ENCODE measurements at places on chromosomes 2 and 18.
A peak's percentile ranks its signal among the peaks of the same experiment; 100 is the strongest.

- no peak for DNase-seq
Measured at GRCh38 chr2:180694445-180695421, 285.7 kb upstream of the UBE2E3 start.

- DNase-seq = no peak
Measured at GRCh38 chr2:20738772-20739171, 71.8 kb downstream of the GDF7 start.

- no peak for DNase-seq
Measured at GRCh38 chr2:30915486-30915885, 108.2 kb upstream of the CAPN13 start.

- peak; percentile 3 for DNase-seq
Measured at GRCh38 chr2:46915281-46915810, at the start of gene MCFD2. Gene MCFD2 (minus strand): TSS chr2:46915806. CDS start chr2:46909171, 6,635 bp downstream.

- no peak for DNase-seq
Measured at GRCh38 chr2:228023619-228024018, 152.2 kb downstream of the DAW1 start.

GRCh38 chr2:60092781-60093180, 460.7 kb downstream of the BCL11A start:
- no peak for DNase-seq

DNA sequence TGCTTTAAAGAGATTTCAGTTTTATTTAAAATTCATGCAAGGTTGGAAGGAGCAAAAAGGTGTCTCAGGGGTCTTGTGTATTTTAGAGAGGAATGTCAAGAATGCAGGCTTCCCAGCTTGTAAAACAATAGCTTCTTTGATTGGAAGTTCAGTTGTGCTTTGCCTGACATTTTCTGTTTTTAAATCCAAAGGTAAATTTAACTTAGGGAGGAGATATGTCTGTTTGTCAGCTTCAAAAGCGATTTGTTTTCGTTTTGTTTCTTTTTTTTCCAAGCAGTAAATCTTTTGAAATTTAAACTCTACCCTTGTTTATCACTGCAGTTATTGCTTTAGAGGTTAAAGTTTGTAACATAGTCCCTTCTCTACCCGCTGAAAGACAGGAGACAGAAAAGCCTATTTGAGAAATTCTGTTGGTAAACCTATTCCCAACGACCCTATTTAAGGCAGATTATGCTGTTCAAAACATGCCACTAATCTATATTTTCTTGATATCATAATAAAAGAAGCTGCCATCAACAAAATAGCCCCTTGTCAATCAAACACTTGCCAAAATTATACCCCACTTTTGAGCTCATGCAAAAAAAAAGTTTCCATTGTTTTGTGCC, 639.6 kb downstream of the IRS1 start:
- DNase-seq = no peak

DNA sequence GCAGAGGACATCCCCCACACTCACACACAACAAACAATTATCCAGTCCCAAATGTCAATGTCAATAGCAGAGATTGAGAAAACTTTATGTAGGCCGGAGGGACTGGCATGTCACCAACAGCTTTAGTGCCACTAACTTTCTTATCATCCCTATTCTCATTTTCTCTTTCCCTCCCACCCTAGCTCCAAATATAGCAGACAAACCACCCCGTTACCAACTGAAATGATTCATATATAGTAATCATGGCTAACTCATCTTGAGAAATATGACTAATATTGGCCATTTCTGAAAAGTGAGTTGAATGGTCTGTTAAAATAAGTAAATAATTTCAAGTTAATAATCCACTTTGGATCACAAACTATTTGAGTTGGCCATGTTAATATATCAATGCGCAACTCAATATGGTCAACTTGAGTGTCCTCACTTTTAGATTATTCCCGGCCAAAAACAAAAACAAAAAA, 242.1 kb upstream of the RND3 start:
- DNase-seq = no peak

DNA sequence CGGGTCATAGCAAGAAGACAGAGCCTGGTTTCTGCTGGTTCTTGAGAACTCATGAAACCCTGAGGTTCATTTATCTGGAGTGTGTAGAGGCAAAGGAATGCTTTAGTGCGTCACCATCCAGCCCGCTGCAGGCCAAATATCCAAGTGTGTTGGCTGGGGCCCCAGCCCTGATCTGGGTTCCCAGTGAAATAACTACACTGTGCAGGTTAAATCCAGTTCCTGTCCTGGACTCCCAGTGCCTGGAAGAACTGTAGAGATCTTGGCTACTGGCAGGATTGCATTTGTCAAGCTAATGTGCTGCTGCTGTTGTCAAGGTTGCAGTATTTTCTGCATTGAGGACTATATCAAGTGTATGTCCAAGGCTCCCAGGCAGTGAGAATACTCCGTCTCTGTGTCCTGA, 89.9 kb downstream of the MAPK4 start:
- DNase-seq = no peak

DNA sequence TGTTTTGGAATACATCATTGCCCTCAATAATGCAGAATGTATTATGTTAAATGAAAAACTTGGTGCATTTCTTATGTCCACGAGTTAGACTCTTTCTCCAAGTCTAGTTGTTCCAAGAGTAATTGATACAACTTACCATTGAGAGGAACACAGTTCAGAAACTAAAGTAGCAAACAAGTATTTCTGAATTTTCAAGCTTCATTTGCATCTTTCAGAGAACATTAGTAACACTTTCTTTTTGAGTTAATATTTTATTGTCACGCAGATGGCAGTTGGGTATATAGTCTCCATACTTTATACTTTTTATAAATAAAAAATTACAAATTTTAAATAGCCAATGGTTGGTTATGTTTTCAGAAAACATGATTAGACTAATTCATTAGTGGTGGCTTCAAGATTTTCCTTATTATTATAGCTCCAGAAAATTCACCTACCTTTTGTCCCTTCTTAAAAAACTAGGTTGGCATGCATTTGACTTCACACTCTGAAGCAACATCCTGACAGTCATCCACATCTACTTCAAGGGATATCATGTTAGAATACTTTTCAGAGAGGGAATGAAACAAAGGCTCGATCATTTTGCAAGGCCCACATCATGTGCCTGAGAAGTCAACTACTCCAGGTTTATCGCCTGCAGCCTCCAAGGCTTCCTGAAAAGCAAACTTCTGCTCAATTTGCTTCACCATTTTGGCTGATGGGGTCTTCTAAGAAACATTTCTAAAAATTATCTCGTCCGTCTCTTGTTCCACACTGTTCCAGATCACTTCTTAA, 29.9 kb downstream of the LYPD6B start:
- DNase-seq = no peak

GRCh38 chr2:45706033-45706432, 54.6 kb downstream of the PRKCE start:
- DNase-seq = no peak

GRCh38 chr18:36697905-36698304, 130.9 kb downstream of the TPGS2 start:
- no peak for DNase-seq

Measured in T-helper 9 cell (primary cell).